ENCODE measurements at places on chromosomes 16 and 17.

- no peak for DNase-seq
Measured at GRCh38 chr17:70994194-70994593, 824.9 kb downstream of the KCNJ2 start.

DNA sequence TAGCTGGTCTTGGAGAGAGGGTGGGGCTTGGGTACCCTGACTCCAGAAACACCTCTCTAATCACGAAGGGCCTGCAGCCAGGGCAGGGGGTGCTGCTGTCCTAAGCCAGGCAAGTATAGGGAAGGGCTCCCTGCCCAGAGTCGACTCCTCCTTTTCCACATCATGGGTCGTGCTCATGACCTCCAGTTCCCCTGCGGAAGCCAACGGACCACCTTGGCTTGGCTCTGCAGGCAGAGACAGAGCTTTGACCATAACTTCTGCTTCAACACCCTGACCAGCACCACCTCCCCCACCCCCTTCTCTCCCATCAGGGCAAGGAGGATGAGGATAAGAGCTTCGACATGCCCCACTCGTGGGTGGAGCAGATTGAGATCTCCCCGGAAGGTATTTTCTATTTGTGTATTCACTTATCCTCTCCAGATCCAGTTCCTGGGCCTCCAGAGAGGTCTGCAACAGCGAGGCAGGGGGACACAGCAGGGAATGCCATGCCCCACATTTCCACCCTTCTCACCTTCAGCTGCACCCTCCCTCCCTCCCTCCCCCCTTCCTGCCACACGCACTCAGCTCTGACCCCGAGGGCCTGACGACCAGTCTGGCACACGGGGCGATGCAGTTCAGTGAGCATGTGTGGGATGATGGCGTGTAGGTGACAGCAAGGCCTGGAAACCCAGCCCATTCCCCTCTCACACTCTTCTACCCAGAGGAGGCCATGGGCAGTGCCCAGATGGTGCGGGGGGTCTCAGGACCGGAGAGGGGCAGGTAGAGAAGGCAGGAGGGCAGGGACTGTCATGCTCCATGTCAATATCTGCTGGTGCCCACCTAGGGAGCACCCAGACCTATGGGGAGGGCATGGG, 14.0 kb upstream of the KATNB1 start:
- DNase-seq: no peak

DNA sequence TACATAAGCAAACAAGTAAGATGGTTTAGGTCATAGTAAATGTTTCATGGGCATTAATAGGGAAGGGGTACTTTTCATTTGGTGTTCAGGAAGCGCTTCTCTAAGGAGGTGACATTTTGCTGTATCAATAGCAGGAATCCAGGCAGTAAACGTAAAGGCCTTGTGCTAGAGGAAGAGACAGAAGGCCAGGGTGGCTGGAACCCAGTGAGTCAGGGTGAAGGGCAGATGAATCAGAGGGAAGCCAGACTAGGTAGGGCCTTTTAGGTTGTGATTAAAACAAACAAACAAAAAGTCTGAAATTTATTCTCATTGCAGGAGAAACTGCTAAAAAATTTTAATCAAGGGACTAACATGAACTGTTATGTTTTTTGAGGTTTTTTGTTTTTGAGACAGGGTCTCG, 6.5 kb downstream of the BMERB1 start:
- no peak for DNase-seq

GRCh38 chr17:27603880-27604794, 26.9 kb upstream of the LGALS9 start:
- DNase-seq: no peak

DNA sequence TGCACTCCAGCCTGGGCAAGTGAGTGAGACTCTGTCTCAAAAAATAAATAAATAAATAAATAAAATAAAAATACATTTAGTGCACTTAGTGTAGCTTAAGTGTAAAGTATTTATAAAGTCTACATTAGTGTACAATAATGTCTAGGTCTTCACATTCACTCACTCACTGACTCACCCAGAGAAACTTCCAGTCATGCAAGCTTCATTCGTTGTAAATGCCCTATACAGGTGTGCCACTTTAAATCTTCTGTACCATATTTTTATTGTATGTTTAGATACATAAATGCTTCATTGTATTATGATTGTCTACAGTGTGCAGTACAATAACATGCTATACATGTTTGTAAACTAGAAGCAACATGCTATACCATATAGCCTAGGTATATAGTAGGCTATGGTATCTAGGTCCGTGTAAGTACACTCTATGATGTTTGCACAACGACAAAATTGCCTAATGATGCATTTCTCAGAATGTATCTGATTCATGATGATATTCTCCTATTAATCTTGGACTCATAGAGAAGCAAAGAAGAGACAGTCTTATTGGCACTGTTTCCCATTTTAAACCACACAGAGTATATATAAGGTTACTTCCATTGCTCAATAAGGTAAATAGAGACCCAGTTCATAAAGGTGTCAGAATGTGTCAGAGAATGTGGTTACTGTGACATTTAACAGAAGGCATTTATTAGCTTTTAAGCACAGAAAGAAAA, 1314.9 kb downstream of the CDH11 start:
- DNase-seq: no peak

- DNase-seq: no peak
Measured at GRCh38 chr17:49946964-49947584, 21.9 kb upstream of the DLX4 start.
